ENCODE measurements at places on chromosomes 13 and 19.

DNA sequence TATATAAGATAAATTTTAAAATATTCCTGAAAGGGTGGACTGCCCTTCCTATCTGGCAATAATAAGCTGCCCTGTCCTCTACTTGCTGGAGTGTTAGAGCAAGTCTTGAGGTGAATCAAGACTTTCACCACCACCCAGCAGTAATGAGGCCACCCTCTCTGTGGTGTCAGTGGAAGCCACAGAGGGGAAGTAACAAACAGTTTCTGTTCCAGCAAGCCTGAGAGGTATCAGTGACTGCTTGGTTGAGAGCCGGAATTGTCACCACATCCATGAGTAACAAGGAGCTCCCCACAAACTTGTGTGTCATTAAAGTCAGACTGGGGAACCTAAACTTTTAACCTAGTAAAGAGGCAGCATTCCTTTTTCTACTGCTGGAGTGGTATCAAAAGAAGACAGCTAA, 532.7 kb upstream of the SPRY2 start:
- peak; percentile 94 for DNase-seq

DNA sequence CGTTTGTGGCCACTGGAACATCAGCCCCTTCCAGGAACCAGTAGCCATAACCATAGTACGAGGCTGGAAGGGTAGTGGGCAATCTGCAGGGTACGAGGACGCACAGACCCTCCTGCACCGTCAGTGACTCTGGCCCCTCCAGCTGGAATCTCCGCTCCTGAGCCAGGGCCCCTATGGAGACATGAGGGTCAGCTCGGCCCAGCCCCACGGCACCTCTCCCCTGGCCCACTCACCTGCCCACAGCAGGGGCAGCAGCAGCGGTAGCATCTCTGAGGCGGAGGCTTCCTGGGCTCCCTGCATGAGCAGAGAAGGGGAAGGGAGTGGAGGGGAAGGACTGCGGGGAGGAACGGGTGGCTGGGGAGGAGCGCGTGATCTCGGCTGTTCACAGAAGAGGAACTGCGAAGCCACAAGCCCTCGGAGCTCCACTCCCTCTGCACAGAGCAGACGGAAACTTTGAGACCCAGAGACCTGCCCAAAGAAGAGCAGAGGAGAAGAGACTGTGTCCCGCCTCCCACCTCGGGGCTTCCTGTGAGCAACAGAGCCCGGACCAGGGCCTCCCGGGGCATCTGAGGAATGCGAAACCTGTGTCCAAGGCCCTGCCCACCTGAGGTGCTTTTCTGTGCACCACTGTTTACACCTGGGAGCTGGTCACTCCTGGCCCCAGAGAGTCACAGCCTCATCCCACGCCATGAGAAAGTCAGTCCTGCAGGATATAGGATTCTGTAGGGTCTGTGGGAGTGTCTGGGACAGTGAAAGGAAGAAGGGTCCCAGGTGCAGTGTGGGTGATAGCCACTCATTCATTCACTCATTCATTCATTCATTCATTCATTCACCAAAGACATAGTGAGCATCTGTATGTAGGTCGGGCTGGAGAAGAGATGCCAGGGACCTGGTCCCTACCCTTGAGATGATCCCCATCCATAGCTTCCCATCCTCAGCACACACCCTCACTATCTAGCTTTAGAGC, at the start of gene SIGLEC6:
TSS of gene SIGLEC6 (minus strand) at position 322 of the 967 bp plus-strand sequence. CDS start at position 300, 22 bp downstream.
- DNase-seq: peak; percentile 88

- DNase-seq: no peak
These were observed 197.4 kb upstream of the ZNF536 start for GRCh38 chr19:30174791-30175190.

DNA sequence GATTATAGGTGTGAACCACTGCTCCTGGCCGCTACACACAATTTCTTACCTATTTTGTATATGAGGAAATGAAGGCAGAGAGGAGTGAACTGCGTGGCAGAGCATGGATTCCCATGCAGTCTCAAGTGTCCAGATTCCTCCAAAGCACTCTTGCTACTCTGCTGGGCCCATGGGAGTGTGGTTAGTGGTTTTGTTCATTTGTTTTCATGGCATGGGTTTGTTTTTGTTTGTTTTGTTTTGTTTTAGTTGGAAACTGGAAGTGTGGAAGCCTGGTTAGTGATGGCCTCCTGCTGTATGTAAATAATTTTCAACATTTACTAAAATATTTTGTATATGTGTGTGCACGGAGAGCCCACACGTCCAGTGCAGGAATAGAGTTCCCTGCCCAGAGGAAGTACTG, 61.3 kb upstream of the LRCH1 start:
- no peak for DNase-seq

DNA sequence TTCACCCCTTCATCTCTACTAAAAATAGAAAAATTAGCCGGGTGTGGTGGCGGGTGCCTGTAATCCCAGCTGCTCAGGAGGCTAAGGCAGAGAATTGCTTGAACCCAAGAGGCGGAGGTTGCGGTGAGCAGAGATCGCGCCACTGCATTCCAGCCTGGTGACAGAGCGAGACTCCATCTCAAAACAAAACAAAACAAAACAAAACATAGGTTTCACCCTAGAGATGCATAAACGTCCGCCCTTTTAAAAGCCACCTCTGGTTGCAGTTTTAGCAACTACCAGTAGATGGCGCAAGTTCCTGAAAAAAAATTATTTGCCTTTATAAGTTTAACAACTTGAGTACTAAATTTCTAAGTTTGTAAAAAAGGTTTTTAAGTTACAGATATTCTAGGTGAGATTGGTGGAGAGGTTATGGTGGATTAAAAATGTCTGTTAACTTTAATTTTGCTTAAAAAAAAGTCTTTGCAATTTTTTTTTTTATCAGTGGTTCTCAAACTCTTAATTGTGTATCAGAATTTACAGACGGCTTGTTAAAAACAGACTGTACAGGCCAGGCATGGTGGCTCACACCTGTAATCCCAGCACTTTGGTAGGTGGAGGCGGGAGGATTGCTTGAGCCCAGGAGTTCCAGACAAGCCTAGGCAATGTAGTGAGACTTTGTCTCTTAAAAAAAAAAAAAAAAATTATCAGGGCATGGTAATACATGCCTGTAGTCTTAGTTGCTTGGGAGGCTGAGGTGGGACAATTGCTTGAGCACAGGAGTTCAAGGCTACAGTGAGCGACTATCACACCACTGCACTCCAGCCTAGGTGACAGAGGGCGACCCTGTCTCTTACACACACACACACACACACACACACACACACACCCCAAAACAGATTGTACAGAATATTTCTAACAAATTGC, 42.1 kb downstream of the NAA16 start:
- peak; percentile 80 for DNase-seq

DNA sequence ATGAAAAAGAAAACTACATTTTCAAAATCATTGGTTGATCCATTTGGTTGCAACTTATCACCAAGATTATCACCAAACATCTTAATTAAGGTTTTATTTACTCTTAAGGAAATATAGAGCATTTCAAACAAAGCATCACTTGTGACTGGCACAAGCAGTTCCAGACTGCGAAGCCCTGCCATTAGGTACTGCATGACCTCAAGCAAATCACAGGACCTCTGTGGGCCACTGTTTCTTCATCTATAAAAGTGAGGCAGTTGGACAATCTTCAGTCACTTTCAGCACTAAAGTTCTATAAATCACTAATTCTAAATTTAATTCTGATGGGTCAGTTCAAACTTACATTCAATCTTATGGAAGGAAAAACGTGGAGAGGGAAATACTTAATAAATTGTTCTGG, 2.0 kb downstream of the ELF1 start:
- DNase-seq: no peak

DNA sequence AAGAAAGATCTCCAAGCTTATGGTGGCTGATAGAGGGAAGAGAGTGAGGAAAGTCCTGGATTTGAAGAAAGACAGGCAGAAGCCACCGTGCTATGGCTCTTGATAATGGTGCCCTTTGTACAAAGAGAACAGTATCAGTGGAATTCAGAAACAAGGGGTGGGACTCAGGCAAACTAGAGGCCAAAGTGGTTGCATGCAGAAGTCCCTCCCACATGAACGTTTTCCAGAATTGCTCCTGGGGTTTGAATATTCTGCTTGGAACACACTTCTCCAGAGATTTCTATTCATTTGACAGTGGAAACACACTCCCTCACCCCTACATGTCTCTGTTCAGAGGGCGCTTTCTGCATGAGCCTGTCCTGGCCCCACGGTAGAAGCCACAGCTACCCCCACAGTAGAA, 10.1 kb upstream of the MBNL2 start:
- no peak for DNase-seq
